ENCODE measurements at places on chromosomes 7 and 10.

DNA sequence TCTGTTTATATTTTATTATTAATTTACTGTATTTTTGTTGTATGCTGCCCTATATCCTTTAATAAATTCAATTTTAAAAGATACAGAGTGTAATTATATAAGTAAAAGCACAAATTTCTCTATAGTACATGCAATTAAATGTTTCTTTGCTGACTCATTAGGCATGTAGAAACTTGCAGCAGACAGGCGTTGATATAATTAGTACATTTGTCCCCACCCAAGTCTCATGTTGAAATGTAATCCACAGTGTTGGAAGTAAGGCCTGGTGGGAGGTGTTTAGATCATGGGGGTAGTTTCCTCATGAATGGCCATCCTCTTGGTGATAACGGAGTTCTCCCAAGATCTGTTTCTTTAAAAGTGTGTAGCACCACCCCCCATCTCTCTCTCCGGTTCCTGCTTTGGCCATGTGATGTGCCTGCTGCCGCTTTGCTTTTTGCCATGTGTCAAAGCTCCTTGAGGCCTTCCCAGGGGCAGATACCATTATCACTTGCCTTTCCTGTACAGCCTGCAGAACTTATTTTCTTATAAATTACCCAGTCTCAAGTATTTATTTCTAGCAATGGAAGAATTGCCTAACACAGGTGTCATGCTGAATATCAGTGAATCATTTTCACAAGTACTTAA is 63.7 kb downstream of the TSPAN12 start:
- DNase-seq = no peak

GRCh38 chr7:152527610-152528032 is 91.8 kb upstream of the KMT2C start:
- no peak for DNase-seq

- no peak for DNase-seq
Measured at GRCh38 chr7:139588632-139589031, 65.1 kb downstream of the CLEC2L start.

- no peak for DNase-seq
Measured at GRCh38 chr7:143503261-143503660, 25.6 kb downstream of the TAS2R41 start.

DNA sequence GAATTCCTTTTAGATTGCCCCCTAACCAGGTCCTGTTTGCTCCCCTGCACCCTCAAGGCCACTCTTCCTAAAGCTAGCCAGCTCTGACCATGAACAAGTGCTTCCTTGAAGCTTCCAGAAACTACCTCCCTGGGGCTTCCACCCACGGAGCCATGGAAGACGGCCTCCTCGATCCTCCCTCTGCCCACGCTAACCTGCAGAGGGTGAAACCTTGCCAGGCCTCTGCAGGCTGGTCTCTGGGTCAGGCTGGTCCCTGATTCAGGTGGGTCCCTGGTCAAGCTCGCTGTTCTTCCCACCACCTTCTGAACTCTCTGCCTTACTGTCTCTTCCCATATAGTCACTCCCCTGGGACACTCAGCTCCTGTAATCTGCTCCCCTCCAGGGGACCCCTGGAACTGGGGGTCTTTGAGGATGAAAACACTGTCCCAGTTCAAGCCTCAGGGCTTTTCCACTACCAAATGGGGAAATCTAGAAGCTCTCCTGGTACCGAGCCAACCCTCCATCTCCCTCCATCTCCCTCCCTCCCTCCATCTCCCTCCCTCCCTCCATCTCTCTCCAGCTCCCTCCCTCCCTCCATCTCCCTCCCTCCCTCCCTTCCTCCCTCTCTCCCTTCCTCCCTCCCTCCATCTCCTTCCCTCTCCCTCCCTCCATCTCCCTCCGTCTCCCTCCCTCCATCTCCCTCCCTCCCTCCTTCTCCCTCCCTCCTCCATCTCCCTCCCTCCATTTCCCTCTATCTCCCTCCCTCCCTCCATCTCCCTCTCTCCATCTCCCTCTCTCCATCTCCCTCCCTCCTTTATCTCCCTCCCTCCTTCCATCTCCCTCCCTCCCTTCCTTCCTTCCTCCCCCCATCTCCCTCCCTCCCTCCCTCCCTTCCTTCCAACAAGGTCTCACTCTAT is 2.9 kb downstream of the MLXIPL start:
- DNase-seq = no peak

GRCh38 chr10:34721208-34721840 is 93.8 kb downstream of the PARD3 start:
- DNase-seq = peak; percentile 85

All from urothelium cell line (cell line).